Naive thymus-derived CD8-positive, alpha-beta T cell (primary cell): ENCODE measurements at places on chromosomes 11 and 22. TPM values are rescaled to one million over a fixed set of nuclear protein-coding genes. Genes with fewer than 3 reads are reported as not detected.

The ACRV1 gene
- total RNA-seq: not detected

The TP53AIP1 gene
- not detected for total RNA-seq

The MMP1 gene
- not detected for total RNA-seq

The NCAM1 gene
- total RNA-seq: 0.60 TPM

The ZBED4 gene
- total RNA-seq: 17.6 TPM

- DNase-seq: no peak
These were observed 84.0 kb downstream of the TRIM44 start for GRCh38 chr11:35746356-35747153.

DNA sequence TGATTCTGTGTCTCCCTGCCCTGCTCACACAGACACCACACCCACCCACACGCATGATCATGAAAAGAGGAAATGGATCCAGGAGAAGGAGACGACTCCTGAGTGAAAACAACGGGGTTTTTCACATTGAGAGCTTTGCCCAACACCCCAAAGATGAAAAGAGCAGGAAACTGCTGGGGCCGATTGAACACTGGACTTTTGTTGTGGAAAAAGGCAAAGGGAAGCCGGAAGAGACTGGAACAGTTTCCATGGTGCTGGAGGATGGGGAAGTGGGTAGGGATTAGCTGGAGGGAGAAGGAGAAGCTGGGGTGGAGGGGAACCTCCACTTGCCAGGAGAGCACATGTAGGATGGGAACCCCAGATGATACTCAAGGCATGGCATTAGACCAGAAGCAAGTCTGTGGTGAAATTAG is 5.2 kb upstream of the SLC43A3 start:
- no peak for DNase-seq

DNA sequence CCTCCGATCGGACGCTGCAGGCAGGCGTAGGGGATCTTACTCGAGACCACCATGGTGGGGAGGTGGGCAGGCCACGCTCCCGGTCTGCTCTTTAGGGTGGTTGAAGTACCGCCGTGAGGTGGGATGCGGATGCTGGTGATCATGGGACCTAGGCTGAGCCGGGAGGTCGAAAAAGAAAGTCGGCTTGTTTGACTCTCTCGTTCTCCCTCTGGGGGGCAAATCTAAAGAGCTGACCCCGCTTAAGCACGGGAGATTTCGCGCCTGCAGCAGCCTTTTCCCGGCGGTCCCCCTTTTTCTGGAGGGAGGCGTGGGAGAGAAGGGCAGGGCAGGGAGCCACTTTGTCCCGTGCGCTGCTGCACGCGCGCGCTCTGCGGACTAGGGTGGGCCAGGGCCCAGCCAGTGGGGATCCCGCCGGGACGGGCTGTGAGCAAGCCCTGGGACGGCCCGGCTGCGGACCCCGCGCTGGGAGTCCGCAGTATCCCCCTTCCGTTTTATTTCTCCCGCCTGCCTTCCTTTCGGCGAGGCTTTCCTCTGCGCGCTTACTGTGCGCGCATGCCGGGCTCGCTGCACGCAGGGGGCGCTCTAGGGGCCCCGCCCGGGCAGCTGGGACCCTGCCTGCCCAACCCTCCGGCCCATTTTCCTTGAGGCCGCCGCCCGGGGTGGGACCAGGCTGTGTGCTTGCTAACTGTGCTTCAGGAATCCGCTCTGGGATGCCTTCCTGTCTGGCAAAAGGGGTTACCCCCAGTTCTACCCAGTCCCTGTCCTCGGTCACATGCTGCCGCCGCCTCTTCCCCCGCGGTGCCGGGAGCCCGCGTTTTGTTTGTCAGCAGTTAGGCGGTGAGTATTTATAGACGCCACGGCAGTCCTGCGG is 81.0 kb downstream of the PRR5L start:
- DNase-seq: no peak

DNA sequence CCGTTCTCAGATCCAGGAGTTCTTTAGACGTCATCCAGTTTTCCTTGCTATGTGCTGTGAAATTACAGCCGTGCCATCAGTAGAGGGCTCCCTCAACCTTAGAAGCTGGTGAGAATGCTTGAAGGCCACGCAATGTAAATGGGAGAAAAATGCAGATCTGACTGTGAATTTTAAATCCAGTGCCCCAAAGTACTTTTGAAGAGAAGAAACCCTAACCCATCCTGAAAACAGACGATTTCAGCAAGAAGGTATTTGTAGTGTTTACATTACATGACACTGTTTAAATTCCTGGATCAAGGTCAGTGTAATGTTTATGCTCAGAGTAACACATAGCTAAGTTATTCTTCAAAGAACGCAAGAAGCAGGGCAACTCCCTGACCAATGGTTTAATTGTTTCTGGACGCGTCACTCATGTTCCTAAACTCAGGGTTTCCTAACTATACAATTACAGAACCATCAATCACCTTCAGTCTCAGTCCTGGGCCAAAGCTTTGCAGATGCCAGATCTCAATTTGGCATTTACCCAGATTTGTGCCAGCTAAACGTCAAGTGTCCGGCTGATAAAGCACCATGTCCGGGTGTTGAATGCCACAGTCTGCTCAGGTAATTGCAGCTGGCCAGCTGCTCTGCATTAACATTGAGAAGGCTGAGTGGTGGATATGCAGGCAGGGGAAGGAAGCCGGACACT is 38.2 kb downstream of the ADAMTS8 start:
- no peak for DNase-seq

- DNase-seq: no peak
These were observed 492.6 kb downstream of the MIAT start for GRCh38 chr22:27149921-27150543.

DNA sequence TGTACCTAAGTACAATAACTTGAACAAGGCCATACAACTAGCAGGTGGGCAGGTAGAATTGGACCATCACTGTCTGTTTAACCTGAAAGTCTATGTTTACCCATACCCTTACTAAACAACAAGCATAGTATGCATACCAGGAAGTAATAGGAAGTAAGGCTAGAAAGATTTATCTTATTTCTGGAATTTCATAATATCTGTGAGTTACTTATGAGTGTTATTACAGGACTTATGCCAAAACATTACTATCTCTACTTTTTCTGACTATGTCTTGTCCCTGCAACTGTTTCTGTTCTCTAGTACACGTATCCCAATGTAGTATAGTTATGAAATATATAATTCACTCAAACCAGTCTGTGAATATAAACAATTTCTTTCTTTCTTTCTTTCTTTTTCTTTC is 1400.8 kb upstream of the TENM4 start:
- no peak for DNase-seq

DNA sequence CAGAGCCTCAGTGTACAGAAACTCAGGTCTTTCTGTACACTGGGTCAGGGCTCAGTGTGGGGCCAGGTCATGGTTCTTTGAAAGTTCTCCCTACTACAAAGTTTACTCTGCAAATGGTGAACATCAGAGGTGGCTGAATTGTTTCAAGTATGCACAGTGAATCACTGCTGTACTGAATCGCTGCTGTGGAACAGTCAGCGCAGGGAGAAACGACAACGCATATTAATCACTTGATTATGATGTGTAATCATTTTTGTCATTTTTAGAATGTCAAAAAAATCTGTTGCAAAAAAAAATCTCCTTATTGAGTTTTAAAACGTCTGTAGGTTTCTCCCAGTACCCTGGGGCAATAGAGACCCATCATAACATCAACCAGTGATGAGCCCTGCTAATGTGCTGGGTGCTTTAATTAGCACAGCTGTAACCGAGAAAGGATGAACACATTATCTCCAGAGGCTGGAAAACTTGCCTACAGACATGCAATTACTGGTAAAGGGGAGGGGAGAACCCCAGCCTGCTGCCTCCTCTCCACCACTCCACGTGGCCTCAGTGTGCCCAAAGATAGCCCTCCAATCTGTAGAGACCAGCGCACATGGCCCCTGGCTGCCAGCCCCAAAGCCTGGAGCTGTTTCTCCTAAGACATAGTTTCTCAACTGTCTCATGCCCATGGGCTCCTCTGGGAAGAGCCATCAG is 12.8 kb downstream of the ARRB1 start:
- DNase-seq: no peak

DNA sequence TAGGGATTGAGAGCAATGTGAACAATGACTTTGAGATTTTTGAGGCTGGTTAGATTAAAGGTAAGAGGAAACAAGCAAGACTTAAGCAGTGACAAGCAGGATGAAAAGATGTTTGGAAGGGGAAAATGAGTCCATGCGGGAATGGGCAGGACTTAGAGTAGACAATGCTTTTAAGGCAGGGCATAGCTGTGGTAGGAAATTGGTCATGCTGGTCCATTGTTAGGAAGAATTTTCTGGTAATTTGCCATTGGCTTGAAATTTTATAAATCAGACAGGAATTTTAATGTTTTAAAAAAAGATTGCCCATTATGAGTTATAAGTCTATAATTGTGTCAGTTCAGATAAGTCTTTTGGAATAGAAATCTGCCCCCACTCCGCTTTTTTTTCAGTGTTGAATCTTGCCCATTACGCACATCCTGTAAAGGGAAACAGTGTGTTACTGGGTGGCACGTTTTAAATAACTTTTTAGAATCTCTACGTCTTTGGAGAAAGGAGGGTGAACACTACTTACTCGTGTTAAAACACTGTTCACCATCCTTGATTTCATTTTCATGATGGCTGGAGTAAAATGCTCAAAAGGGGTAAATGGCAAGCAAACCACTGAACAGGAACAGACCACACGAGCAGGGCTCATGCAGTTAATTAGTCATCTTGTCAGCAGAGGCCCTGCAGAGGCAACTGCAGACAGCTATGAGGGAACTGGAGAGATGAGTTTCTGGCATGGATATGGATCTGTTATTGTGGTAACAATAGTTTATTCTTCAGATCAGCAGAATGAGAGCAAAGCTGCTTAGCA is 25.0 kb downstream of the SWAP70 start:
- DNase-seq: no peak

DNA sequence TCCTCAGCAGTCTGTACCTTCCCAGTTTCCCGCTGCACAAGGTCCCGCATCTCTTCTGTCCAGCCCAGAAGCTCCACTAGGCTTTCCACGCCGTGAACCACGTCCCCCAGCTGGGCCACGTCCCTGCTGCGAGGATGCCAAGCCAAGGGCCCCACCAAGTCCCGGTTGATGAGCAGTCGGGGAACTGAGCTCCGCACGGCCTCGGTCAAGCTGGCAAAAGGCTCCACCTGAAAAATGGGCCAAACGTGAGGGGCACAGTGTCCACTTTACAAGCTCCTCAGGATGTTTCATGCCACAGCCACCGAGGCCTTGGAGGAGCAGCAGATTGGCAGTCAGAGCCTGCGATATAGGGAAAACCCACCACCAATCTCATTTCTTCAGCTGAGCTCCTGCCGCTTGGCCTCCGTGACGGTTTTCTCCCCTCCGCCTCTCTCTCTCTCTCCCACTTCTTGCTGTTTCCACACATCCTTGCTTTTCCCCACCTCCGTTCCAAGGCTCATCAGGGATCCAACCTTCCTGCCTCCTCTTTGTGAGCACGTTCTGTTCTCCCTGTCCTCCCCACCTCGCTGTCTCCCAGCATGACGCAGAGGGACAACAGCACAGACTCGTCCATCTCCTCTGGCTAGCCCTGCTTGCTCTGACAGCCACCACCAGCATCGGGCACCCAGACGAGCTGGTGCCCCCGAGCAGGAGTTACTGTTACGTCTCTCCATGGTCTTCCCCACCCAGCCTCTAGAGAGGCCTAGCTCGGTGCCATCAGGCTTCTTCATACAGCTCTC is 11.5 kb downstream of the RIC8A start:
- DNase-seq: no peak

GRCh38 chr22:22945195-22945594 is 57.6 kb downstream of the IGLL5 start:
- no peak for DNase-seq

DNA sequence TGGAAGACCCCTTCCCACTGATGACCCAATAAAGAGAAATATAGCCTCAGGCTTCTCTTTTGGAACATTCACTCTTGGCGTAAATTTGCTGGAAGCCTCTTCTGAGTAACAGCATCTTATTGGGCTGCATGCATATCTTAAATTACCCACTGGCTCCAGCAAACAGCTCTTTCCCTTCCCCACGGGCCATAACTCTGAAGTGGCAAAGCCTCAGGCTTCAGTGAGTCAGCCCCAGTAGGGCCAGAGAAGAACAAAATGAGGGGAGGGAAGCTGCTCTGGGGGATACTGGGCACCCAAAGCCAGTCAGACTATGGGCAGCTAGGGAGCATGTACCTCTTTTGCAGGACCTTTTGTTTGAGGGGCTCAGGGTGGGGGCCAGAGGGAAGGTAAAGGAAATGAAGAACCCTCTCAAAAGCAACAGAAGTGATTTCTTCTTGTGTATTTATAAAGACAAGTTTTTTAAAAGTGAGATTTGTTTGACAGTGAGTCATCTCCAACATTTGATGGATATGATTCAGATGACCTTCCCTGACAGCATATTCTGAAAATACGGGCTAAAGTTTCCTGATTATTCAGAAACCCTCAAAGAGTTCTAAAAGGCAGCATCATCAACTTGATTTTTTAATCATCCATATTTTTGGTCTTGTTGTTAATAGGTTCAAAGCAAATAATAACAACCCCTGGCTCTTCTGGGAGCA is 203.4 kb downstream of the KIF18A start:
- DNase-seq: no peak

DNA sequence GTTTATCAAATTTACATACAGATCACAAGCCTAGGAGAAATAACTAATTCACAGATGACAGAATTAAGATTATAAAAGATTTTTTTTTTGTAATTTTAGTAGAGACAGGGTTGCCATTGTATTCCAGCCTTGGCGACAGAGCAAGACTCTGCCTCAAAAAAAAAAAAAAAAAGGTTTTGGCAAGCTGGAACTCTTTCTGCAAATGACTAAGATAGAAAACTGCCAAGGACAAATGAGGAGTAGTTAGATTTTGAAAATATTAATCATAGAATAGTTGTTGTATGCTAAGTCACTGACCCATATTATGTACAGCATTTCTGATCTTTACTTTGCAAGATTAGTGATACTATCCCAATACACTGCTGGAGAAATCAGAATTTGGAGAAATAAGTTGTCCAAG is 99.2 kb downstream of the C11orf65 start:
- DNase-seq: no peak

- DNase-seq: no peak
These were observed 82.9 kb upstream of the PPARA start for GRCh38 chr22:46067159-46068111.
